ENCODE measurements at places on chromosomes 16 and 17. TPM values are rescaled to one million over a fixed set of nuclear protein-coding genes. Genes with fewer than 3 reads are reported as not detected.
A peak's percentile ranks its signal among the peaks of the same experiment; 100 is the strongest.

- no peak for DNase-seq
Observed at GRCh38 chr17:78637643-78638420, 60.6 kb upstream of the DNAH17 start.

GRCh38 chr17:50889528-50890118 lies 23.5 kb upstream of the TOB1 start:
- DNase-seq = no peak

DNA sequence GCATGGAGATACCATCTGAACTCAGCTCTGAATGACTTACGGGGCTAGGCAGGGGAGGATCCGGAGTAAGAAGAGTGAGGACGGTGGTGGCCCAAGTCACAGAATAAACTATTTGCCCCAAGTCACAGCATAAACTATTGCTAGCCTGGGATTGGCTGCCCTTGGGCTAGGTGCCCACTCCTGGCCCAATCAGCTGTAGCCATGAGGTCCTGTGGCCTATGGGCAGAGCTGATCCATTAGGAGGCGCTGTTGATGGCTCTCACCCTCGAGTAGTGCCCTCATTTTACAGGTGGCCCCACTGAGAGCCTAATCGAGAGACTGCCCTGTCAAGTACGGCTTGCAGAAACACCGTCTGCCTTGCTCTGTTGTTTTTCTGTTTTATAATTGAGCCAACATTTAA lies 62.3 kb upstream of the ZNF423 start:
- DNase-seq = no peak

DNA sequence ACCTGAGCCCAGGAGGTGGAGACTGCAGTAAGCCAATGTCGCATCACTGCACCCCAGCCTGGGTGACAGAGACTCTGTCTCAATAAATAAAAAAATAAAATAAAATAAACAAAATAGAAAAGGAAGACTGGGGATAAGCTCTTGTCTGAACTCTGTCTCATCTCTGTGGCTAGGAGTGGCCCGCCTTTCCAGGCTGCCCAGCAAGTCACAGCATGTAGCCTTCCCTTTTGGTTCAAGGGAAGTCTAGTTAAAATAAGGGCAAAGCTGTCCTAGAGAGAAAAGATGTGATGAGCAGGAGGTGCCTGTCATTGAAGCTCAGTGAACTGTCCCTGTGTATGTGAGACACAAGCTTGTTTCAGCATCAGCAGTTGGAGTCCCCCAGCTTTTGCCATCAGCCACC lies 2.7 kb upstream of the GFAP start:
- no peak for DNase-seq

DNA sequence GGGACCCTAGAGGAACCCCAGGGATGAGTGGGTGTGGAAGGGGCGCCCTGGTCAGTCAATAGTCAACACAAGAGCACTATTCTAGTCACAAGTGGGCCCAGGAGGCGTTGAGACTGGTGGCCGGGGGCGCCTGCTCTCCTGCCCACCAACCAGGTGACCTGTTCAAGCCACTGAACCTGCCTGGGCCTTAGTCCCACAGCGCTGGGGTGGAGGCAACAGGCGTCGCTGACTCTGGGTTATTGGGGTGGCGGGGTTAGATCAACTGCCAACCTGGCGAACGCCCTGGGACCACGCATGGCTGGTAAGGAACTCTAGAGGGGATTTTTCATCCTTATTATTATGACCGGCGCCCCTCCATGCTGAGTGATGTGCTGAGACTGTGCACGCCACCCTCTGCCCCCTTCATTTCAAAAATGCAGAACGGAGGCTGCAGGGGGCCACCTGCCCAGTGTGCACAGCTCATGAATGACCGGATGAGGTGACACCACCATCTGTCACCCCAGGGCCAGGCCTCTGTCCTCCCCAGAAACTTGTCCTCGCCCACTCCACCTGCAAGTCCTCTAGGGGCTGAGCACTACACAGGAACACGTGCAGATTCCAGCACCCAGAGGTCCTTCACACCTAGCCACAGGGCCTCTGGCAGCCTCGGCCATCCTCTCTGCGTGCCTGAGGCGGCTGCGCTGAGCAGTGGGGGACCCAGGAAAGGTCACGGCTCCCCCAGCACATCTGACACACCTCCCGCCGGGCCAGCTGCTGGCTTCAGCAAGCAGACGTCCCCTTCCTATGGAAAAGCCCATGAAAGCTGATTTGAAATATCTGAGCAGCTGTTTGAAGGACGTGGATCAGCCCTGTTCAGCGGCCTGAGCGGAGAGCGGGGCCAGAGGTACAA lies 51.6 kb upstream of the DNAH17 start:
- no peak for DNase-seq

- DNase-seq = no peak
Observed at GRCh38 chr17:34996422-34997285, 16.3 kb downstream of the LIG3 start.

DNA sequence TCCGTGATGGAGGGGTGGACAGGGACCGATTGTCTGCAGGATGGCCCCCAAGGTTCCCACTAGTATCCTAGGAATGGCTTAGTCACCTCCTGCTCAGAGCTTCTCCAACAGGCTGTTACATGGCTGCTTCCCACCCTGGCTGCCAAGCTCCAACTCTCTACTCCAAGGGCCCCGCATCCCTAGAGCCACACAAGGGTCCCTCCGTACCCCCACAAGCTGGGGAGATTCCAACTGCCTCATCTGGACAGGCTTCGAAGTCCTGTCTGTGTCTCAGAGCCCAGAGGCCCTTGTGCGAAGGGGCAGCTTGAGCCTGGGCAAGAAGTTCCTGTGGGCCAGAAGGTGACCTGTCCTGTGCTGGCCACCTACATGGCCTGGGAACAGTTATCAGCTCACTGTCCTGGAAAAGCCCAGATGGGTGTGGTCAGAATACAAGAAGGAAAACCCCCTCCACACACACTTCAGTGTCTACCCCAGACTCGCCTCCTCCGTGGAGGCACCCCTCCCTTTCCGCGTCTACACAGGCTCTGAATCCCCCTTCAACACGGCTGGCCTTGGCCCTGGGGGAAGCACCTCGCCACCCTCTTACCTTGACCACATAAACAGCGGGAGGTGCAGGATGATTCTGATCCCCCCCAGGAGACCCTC lies 586 bp downstream of the MEAK7 start:
- DNase-seq = peak; percentile 52

GRCh38 chr17:26818736-26819135 lies 475.2 kb upstream of the WSB1 start:
- DNase-seq = peak; percentile 1

DNA sequence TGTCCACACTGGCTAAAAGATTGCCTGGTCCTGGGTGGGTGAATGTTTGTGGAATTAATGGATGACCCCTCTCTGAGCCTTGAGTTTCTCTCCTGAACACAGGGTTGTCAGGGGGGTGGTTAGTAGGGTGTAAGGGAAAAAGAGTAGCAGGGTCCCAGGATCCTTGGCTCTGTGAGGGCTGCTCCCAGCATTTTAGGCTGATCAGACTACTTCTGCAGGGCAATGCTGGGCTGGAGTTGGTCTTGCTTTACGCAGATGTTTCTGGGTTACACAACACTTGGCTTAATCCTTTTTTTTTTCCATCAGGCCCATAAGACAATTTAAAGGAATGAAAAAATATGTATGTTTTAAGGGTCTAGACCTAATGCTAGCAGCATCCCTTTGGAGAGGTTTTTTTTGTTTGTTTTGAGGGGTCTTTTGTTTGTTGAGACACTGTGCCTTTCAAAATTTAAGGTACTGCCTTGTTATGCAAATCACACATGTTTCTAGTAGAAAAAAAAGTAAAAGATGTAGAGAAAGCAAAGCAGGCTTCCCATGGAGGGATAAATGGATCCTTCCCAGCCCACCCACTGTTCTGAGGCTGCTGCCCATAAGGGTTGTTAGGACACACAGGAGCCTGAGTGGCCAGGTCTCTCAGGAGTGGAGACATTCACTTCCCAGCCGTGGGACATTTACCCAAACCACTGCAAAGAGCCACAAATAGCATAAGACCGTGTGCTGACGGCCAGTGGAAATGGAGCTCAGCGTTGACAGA lies 225.6 kb upstream of the HSBP1 start:
- DNase-seq = no peak

DNA sequence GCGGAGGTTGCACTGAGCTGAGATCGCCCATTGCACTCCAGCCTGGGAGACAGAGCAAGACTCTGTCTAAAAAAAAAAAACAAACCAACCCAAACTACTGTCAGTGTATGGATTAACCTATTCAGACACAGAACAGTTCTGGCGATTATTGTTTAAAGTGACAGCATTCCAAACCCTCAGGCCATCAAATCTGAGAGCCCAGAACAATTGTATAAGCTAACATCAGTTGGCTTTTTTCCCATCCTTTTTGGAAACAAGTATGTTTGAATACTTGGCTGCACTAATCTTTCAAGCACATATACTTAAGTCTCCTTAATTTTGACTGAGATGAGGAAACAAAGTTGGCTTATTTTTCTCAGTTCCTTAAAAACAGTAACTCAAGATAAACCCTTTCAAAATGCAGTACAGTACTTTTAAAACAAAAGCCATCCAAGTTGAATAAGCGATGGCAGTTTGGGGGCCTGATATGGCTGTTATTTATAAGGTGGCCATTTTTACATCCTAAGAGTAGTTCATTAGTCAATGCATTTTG lies 1.4 kb downstream of the ZSWIM7 start:
- DNase-seq = no peak

DNA sequence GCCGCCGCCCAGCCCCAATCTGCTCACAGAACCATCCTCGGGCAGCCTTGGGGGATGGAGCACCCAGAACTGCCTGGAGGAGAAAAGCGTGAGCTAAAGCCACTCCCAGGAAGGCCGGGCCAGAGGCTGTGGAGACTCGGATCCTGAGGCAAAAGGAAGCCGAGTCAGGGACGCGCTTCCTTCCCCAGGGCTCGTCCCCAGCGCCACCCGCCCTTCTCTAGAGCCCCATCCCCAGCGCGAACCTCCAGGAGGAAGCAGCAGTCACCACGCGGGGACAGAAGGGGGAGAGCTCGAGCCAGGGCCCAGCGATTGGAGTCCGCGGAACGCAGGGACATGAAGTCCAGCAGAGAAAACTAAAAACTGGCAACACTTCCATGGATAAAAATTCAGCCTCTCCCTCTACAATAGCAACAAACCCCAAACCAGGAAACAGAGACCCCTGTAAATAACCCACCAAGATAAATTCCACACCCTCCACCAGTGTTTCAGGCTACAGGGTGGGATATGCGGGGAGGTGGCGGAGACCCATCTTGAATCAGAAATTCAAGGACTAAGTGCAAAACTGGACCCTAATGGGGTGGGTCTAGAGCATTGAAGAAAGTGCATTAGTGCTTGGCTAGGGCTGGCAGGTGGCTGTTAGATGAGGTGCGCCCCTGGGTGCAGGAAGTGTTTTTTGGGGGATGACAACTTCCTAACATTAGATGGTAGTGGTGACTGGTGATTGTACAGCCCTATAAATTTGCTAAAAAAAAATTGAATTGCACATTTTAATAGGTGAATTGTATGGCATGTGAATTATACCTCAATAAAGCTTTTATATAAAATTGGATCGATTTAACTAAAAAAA lies 116.1 kb upstream of the METRNL start:
- DNase-seq = peak; percentile 73

- peak; percentile 61 for DNase-seq
Observed at GRCh38 chr16:75296606-75297005, 45.2 kb upstream of the BCAR1 start.

GRCh38 chr16:88806491-88807111 lies 3.0 kb downstream of the CDT1 start:
- DNase-seq = no peak

- peak; percentile 73 for DNase-seq
Observed at GRCh38 chr17:30520436-30520835, 43.2 kb downstream of the GOSR1 start.

DNA sequence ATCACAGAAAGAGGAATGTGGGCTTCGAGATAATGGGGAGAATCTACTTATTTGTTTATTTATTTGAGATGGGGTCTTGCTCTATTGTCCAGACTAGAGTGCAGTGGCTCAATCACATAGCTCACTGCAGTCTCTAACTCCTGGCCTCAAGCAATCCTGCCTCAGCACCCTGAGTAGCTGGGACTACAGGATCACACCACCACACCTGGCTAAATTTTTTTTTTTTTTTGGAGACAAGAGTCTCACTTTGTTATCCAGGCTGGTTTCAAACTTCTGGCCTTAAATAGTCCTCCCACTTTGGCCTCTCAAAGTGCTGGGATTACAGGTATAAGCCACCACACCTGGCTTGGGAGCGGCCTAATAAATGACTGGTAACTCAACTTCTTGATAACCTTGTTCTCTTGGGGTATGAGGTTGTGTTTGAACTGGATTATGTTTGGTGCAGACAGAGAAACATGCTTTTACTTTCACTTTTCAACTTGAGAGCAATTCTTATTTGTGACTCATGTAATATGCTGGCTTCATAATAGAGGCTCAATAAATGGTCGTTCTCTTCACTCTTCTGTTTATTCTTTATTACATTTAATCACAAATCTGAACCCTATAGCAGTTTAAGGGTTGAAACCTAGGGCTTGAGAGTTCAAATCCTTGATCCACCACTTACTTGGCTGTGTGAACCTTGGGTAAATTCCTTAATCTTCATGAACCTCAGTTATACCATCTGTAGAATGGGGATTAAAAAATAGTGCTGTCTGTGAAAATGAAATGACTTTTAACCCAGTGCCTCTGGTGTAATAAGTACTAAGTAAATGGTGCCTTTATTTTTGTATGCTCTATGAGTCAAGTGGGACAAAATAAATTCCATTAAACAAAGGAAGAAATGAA lies 129.1 kb upstream of the HS3ST2 start:
- DNase-seq = peak; percentile 55

DNA sequence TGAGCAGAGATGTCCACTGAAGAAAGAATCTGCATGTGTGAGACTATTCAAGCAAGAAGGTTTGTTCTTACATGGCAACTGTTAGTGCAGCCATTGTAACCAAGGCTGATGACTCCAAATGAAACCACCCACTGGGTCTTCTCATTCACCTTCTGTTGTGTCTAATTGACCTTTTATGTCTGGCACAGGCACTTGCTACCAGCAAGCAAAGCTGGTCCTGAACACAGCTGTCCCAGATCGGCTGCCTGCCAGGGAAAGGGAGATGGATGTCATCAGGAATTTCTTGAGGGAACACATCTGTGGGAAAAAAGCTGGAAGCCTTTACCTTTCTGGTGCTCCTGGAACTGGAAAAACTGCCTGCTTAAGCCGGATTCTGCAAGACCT lies 3.6 kb downstream of the CDC6 start:
- DNase-seq = no peak

- peak; percentile 22 for DNase-seq
Observed at GRCh38 chr16:21613361-21613760, 14.0 kb downstream of the METTL9 start.

Gene TEX14
- total RNA-seq = not detected

Gene TBC1D3K
- not detected for total RNA-seq

Data from RPMI7951 (cell line).